SK-N-SH (cell line): ENCODE measurements at places on chromosomes 1 and 21.

GRCh38 chr1:27380766-27381733 lies 2.1 kb downstream of the CD164L2 start:
- peak; percentile 51 for DNase-seq

GRCh38 chr1:79497193-79497773 lies 490.8 kb upstream of the ADGRL4 start:
- DNase-seq = peak; percentile 42

DNA sequence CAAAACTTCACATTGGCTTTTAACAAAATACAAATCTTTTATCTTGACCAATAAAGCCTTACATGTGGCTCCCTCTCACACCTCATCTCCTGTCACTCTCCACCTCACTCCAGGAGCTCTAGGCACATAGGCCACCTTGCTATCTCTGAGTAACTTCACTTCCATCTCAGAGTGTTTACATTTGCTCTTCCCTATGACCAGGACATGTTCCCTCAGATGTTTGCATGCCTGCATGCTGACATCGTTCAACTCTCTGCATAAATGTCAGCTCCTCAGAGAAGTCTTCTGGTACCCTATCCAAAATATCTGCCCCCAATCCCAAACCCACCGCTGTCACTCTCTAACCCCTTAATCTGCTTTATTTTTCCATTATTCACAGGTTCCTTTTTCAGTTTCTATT lies 110.9 kb downstream of the TOMM20 start:
- no peak for DNase-seq

- no peak for DNase-seq
Observed at GRCh38 chr1:92219028-92219427, 1.3 kb downstream of the C1orf146 start.

DNA sequence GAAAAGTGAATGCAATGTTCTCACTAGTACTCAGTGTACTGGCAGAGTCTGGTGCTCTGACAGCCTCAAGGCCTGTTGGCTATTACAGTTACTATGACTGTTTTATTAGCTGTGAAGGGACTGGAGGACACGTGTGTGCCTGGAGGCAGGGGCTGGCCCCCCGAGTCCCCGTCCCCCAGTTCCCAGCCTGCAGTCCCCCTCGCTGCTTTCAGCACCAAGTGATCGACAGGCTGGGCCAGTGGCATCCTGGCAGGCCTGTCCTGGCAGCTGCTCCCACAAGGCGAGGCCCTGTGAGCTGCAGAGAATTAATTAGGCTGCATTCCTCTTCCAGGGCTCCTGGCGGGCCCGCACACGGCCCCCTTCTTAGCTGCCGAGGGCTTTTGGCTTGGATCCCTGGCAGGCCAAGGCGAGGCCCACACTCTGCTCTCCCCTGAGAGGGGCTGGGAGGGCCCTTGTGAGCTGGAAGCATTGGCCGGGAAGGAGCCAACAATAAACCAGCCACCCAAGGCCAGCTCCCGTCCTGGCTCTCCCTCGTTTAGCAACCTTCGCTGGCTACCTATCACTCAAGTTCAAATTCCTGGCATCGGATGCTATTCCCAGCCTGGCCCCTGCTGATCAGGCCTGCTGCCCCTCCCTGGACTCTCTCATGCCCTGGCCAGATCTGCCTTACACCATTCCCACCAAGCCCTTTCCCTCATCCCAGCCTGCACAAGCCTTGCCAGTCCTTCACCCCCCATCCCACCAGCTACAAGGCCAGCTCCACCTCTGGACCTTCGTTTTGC lies 9.8 kb downstream of the EDN2 start:
- DNase-seq = peak; percentile 71
